ENCODE measurements at places on chromosomes 6 and 20. TPM values are rescaled to one million over a fixed set of nuclear protein-coding genes. Genes with fewer than 3 reads are reported as not detected.

NTSR1 gene
- total RNA-seq = under 0.01 TPM

ELOVL2 gene
- total RNA-seq = 1.0 TPM

MROH8 gene
- 1.2 TPM for total RNA-seq

MRAP2 gene
- total RNA-seq = 0.17 TPM

MYB gene
- under 0.01 TPM for total RNA-seq

CCDC170 gene
- total RNA-seq = 0.77 TPM

SASH1 gene
- total RNA-seq = 38.6 TPM

ATRN gene
- total RNA-seq = 30.6 TPM

PHACTR1 gene
- total RNA-seq = 0.26 TPM

NT5E gene
- total RNA-seq = 257 TPM

ULBP3 gene
- total RNA-seq = 6.2 TPM

B3GAT2 gene
- total RNA-seq = not detected

SLC17A2 gene
- not detected for total RNA-seq

BMP6 gene
- total RNA-seq = under 0.01 TPM

FAM217B gene
- 2.8 TPM for total RNA-seq

C6orf163 gene
- total RNA-seq = 1.8 TPM

TGM3 gene
- total RNA-seq = not detected

MYO6 gene
- total RNA-seq = 14.4 TPM

LST1 gene
- total RNA-seq = not detected

HAO1 gene
- not detected for total RNA-seq

LYRM4 gene
- total RNA-seq = 14.5 TPM

RIMS4 gene
- total RNA-seq = under 0.01 TPM

ZNF391 gene
- 1.3 TPM for total RNA-seq

CCN5 gene
- 21.1 TPM for total RNA-seq

SLPI gene
- 0.17 TPM for total RNA-seq

SLC22A7 gene
- total RNA-seq = not detected

PXDC1 gene
- 52.7 TPM for total RNA-seq

EFCAB8 gene
- total RNA-seq = under 0.01 TPM

KCNK15 gene
- total RNA-seq = 4.1 TPM

SAPCD1 gene
- total RNA-seq = 0.50 TPM

SLC32A1 gene
- total RNA-seq = not detected

NKX2-2 gene
- not detected for total RNA-seq

ZSWIM1 gene
- 4.5 TPM for total RNA-seq

DNAH8 gene
- total RNA-seq = under 0.01 TPM
